ENCODE measurements at places on chromosomes 13 and 19. TPM values are rescaled to one million over a fixed set of nuclear protein-coding genes. Genes with fewer than 3 reads are reported as not detected.

LILRA1 gene
- total RNA-seq, result 0.62 TPM

IL12RB1 gene
- total RNA-seq, result 0.83 TPM

ADAT3 gene
- total RNA-seq, result 5.3 TPM

BEST2 gene
- total RNA-seq, result not detected

FPR2 gene
- total RNA-seq, result 0.75 TPM

PNMA8A gene
- 0.22 TPM for total RNA-seq

COG3 gene
- 66.3 TPM for total RNA-seq

DNA sequence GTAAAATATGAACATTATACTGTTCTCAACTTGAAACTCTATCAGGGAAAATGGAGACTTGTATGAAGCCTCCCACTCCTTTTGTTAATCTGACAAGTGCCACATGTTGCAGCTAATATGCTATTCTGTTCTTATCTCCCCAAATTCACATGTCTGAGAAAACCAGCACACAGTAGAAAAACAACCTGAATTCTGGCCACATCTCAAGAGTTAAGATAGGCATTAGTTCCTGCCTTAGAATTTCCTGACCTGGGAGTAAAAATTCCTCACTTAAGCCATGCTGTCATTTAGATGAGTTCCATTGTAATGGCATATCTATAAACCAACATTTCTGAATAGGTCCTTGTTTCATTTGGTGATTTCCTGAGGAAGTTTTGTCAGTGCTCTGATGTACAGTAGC is 1098.5 kb downstream of the EFNB2 start:
- no peaks in the 10 kb centered on the region for H3K27me3 ChIP-seq
- H3K4me1 ChIP-seq, result no peaks in the 10 kb centered on the region
- H3K4me3 ChIP-seq, result no peak overlapping the region
- H3K36me3 ChIP-seq, result no peaks in the 10 kb centered on the region
- no peak overlapping the region for H3K27ac ChIP-seq
- DNase-seq, result no peak

DNA sequence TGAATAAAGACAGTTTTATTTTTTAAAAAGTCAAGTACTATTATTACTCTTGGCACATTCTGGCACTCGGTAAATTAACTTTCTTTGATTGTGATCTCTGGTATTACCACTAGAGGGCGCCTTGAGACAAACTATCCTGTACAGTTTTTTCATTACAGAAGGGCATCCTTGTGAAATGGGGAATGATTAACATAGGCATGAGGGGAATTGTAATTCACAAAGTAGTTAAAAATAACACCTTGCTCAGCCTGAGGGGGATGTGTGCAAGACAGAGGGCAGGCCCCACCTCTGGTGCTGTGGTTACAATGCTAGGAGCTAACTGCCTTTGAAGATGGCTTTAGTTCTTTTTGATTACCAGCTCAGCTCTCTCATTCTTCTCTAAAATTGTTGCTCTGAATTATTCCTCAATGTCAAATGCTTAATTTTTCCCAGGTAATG is 24.2 kb upstream of the C1QTNF9B start:
- no peak overlapping the region for H3K27ac ChIP-seq
- no peaks in the 10 kb centered on the region for H3K27me3 ChIP-seq
- H3K36me3 ChIP-seq, result no peaks in the 10 kb centered on the region
- no peak overlapping the region for H3K4me3 ChIP-seq

GRCh38 chr13:90956031-90956430 is 391.5 kb upstream of the MIR17HG start:
- no peaks in the 10 kb centered on the region for H3K4me1 ChIP-seq
- no peaks in the 10 kb centered on the region for H3K36me3 ChIP-seq
- DNase-seq, result no peak
- H3K27ac ChIP-seq, result no peak overlapping the region
- H3K27me3 ChIP-seq, result no peaks in the 10 kb centered on the region

- H3K4me3 ChIP-seq, result no peak overlapping the region
- no peaks in the 10 kb centered on the region for H3K36me3 ChIP-seq
- no peaks in the 10 kb centered on the region for H3K27me3 ChIP-seq
- no peak overlapping the region for H3K27ac ChIP-seq
- H3K4me1 ChIP-seq, result no peaks in the 10 kb centered on the region
Measured at GRCh38 chr13:93730780-93731179, 504.2 kb downstream of the GPC6 start.

DNA sequence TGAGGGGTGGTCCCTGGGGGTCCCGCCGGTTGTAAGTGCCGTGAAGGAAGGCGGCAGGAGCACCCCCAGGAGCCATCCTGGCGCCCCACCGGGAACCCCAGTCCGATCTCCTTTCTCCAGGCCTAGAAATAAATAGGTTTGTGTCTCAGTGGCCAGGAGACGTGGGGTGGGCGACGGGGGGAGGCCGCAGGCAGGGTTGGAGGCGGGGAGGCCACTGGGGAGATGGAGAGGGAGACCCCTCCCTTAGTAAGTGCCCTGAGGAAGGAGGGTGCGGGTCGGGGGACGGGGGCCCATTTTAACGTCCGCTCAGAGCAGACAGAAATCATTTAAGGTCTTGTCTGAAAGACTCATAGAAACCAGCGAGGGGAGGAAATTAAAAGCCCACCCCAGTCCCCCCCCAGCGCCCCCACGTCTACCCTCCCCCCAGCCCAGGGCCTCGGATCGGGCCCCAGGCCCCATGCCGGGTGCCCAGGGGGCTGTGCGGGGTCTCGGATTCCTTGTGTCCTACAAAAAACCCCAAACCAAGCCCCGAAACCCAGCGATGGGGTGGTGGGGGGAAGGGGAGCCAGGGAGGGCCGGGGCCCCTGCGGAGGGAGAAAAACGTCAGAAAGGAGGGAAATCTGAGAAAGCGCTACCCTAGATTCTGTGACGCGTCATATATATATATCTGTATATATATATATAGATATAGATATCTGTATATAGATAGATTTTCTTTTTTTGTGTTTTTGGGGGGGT is 19.6 kb downstream of the ZBTB7A start:
- peaks cover 10% of the 10 kb centered on the region for H3K4me1 ChIP-seq
- no peak overlapping the region for H3K27ac ChIP-seq
- no peak for DNase-seq
- H3K4me3 ChIP-seq, result no peak overlapping the region
- H3K36me3 ChIP-seq, result no peaks in the 10 kb centered on the region
- no peaks in the 10 kb centered on the region for H3K27me3 ChIP-seq

DNA sequence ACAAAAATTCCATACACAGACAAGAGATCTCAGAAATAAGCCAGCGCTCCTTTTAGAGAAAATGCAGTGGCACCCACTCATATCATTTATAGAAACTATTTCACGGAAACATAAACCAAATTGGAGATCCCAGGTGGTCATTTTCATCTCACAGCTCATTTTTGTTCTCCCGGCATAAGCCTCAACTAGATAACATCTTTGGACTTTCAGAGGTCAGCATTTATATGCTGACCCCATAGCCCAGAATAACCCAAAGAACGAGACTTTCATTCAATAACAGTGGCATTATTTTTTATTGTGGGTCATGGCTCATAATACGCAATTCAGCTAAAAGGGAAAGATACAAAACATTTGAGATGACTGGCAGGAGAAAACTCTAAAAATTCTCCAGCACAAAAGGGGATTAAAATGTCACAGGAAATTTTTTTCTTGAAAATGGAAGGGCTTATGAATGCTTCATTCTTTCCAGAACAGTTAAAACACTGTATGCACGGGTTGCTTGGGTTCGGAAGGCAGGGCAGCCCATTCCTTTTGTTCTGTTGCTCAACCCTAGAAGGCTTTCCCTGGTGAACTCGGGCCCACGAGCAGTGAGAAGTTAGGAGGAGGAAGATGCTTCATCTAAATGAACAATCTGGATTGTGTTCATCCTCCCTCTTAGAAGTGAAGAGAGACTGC is 24.0 kb downstream of the STARD13 start:
- peak overlapping the region; percentile 84 for H3K27ac ChIP-seq
- H3K4me3 ChIP-seq, result no peak overlapping the region
- no peak for DNase-seq

DNA sequence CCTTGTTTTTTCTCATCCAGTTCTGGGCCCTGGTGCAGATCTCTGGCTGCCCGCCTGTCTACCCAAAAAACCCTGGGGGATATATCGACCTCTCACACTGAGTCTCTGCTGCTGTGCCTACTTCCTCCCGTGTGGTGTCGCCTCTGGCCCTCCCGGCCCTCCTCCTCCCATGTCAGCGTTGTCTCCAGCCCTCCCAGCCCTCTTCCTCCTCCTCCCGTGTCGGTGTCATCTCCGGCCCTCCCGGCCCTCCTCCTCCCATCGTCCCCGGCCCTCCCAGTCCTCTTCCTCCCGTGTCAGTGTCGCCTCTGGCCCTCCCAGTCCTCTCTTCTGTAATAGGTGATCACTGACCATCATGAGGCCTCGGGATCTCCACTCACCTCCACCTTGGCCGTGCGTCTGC is 81.8 kb downstream of the GPR12 start:
- no peaks in the 10 kb centered on the region for H3K4me1 ChIP-seq
- H3K27me3 ChIP-seq, result no peaks in the 10 kb centered on the region
- H3K4me3 ChIP-seq, result no peak overlapping the region
- no peak for DNase-seq

GRCh38 chr19:912181-913079 is 589 bp downstream of the R3HDM4 start:
- H3K36me3 ChIP-seq, result no peaks in the 10 kb centered on the region
- H3K4me3 ChIP-seq, result peak overlapping the region; percentile 64
- peak; percentile 63 for DNase-seq
- H3K4me1 ChIP-seq, result no peaks in the 10 kb centered on the region

- H3K4me3 ChIP-seq, result peak within 1 kb of the TSS; percentile 58
- peaks cover 9% of the 10 kb centered on the region for H3K4me1 ChIP-seq
- H3K36me3 ChIP-seq, result no peaks in the 10 kb centered on the region
- H3K27me3 ChIP-seq, result peaks cover 6% of the 10 kb centered on the region
- peak; percentile 61 for DNase-seq
Measured at GRCh38 chr13:75635828-75636435, at the start of gene LMO7. Gene LMO7, plus strand, starts transcription at chr13:75636330. Its CDS starts 328 bp downstream, at chr13:75636658.

GRCh38 chr19:6062961-6063575 is 47.2 kb downstream of the RFX2 start:
- H3K27ac ChIP-seq, result no peak overlapping the region
- H3K4me3 ChIP-seq, result no peak overlapping the region
- H3K4me1 ChIP-seq, result peaks cover 28% of the 10 kb centered on the region
- H3K27me3 ChIP-seq, result no peaks in the 10 kb centered on the region
- H3K36me3 ChIP-seq, result no peaks in the 10 kb centered on the region

DNA sequence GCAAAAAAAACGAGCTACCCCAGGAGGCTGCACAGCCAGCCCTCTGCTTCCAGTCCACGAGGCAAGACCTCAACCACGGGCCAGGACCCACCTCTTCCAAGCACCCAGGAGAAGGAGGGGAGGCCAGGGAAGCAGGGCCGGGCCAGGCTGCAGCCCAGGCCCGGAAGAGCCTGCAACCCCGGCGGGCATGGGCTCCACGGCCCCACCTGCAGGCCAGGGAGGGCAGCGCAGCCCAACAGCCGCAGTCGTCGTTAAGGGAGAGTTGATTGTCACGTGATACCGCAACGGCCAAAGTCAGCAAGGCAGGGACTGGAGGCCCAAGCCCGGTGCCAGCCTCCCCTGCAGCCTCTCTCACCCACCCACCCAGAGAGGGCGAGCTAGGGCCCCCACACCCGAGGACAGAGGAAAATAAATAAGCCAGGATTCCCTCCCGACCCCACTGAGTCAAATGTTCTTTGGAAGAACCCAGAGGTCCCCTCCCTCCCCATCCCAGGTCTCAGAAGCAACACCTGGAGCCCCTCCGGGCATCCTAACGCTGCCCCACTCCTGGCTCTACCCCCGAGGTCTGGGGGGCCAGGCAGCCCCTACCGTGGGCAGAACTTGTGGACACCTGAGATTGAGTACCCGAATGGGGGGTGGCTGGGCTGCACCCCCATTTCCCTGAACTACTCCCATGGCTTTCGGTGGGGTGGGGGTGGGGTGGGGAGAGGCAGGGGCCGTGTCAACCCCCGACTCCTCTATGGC is 5.2 kb upstream of the REXO1 start:
- H3K4me3 ChIP-seq, result no peak overlapping the region
- H3K27me3 ChIP-seq, result no peaks in the 10 kb centered on the region
- DNase-seq, result peak; percentile 90
- no peak overlapping the region for H3K27ac ChIP-seq
- H3K4me1 ChIP-seq, result peaks cover 32% of the 10 kb centered on the region

DNA sequence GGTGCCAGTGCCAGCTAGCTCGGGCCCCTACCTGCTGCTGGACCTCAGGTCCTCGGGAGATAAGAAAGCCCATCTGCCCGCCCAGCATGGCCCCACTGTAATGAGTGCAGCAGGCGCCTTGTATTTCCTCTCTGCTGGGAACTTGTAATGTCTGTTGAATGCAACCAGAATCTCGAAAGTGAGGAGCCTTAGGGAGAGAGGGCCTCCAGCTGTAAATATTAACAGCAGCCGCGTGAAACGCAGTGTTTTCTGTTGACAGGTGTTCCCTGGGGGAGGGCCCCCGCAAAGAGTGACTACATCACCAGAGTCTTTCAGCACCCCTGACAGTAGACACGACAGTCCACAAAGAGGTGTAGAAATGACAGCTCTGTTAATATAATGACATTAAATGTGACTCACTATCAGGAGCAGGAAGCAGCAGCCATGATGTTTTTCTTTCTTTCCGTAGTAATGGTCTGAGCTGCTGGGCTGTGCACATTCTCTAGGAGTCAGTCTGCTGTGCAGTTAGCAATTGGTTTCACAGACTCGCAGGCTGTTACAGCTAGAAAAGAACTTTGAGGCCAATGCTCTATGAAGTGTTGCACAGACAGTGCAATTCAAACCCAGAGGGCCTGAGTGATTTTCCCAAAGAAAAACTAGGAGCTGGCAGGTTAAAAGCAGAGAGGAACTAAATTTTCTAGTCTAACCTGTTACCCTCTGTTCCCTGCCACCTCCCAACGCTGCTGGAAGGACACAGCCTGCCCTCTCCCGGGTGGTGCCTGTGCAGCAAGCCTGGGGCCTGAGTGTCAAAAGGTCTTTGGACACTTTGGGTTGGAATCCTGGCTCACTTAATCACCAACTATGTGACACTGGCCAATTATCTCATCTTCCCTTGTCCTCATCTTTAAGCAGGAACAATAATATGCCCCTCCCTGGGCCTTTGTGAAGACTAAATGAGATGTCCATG is 58.6 kb upstream of the WASF3 start:
- no peaks in the 10 kb centered on the region for H3K27me3 ChIP-seq
- DNase-seq, result no peak
- no peak overlapping the region for H3K4me3 ChIP-seq
- H3K36me3 ChIP-seq, result no peaks in the 10 kb centered on the region
- no peak overlapping the region for H3K27ac ChIP-seq

DNA sequence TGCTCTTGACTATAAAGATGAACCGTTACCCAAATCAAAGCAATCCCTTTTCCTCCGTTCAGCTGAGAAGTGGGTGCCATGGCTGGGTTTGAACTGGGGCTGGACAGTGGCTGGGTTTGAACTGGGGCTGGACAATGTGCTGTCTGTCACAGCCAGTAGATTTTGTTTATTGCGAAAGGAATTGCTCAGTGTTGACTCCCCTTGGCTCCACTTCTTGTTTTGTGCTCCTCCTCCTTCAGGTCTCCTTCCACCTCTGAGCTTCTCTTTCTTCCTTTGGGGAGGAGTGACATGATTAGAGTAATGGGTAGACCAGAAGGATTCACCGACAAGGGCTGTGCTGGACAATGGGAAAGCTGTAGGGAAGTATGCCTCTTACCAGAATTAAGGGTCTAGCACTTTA is 19.4 kb upstream of the MBNL2 start:
- H3K27me3 ChIP-seq, result no peaks in the 10 kb centered on the region
- no peaks in the 10 kb centered on the region for H3K4me1 ChIP-seq
- H3K36me3 ChIP-seq, result no peaks in the 10 kb centered on the region
- no peak overlapping the region for H3K4me3 ChIP-seq
- no peak overlapping the region for H3K27ac ChIP-seq
- DNase-seq, result no peak
